ENCODE measurements at places on chromosomes 3 and 15.

DNA sequence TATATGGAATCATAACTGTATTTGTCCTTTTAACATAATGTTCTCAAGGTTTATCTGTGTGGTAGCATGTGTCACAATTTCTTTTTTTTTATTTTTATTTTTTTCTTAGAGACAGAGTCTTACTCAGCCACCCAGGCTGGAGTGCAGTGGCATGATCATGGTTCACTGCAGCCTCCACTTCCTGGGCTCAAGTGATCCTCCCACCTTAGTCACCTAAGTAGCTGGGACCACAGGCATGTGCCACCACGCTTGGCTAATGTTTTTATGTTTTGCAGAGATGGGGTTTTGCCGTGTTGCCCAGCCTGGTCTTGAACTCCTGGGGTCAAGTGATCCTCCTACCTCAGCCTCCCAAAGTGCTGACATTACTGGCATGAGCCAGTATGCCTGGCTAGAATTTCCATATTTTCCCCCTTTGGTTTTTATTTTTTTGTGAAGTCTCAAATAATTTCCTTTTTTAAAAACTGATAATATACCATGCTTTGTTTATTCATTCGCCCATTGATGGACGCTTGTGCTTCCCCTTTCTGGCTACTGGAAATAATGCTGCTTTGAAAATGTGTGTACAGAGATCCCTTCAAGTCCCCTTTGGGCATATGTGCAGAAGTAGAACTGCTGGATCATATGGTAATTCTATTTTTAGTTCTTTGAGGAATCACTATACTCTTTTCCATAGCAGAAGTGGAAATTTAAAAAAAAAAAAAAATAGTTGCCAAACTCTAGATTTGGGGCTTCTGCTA lies 28.4 kb downstream of the TMEM40 start:
- DNase-seq = peak; percentile 60

DNA sequence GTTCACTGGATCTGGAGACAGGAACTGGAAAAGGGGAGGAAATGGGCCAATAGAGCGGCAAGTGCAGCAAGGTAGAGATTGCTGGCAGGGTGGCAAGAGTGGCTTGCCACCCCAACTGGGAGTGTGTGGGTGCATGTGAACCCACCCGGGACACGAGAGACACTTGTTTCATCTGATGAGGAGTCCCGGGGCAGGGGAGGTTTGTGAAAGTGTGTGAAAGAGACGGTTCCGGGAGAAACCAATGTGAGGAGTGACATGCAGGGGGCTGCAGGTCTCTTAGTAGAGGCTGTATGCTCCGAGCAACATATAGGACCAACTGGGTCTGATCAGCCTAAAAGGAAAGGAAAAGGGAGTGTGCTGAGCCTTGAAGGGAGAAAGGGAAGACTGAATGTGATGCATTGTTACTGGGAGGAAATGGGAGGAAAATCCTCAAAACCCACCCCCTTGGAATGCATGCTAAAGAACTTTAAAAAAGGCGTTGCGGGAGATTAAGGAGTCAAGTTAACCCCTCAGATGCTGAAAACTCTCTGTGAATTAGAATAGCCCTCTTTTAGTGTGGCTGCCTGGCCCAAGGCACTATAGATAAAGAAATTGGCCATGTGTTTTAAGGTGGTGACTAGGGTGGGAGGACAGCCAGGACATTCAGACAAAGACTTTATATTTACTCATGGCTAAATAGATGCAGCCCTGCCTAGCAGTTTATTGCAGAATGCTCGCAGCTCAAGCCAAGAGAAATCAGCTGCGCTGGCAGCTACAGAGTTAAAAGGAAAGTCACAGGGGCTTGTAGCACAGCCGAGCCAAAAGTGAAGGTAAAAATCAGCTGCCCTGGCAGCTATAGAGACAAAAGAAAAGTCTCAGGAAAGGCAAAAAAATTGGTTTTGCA lies 9.1 kb upstream of the SLC9C1 start:
- DNase-seq = no peak

DNA sequence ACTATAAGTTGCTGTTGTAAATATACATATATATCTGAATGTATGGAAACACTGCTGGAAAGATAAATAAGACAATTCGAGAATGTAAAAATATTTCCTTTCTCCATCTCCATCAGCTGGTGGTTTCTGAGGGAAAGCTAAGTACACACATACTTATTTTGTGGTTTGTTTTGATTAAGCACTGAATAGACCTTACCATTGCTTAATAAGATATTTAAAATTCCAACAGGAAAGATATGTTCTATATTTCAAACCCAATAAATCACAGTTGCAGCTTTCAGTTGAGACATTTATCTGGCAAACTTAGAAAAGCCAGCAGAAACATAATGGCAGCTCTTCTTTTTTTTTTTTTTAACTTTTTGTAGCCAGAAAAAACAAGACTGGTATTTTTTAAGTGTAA lies 160.4 kb downstream of the VGLL3 start:
- DNase-seq = no peak

DNA sequence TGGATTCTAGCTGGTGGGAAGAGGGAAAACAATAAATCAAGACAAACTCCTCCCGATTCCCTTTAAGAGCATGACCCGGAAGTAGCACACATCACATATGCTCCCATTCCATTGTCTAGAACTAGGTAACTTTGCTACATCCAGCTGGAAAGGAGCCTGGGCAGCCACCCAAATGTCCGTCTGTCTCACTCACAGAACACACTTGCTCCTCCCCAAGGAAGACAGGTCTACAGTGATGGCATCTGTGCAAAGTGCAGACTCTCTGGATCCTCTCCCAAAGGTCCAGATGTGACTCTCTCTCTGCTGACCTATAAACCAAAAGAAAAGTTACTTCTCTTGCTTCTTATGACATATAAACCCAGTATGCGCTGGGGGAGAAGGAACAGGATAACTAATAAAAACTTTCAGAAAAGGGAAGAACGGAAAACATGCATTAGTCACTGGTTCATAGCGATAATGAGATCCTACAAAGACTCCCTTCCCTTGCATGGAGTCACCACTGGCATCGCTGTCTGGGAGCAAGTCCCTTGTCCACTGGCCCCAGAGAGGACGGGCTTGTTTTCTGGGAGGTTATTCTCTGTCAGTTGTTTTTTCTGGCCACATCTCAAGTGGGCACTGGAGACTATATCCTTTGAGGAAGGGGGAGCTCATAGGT lies 29.8 kb upstream of the EPHB3 start:
- peak; percentile 79 for DNase-seq

- no peak for DNase-seq
These were observed 44.4 kb downstream of the EPHB1 start for GRCh38 chr3:134839422-134839821.

- peak; percentile 64 for DNase-seq
These were observed 12.7 kb upstream of the LMCD1 start for GRCh38 chr3:8488877-8489276.

DNA sequence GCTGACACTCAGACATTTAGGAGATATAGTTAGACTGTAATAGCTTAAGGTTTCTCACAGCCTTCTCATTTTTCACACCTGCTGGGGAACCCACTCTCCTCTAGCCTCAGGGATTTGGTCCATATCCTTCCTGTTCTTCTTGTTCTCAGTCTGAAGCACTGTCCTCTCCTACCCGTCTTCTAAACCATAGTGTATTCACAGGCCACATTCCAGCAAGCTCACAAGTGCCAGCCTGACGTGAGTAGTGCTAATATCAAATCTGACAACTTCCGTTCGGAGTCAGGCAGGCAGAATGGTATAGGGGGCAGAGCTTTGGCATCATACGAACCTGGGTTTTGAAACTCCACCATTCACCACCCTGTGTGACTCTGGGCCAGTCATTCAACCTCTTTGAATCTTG lies 6.9 kb upstream of the CA12 start:
- no peak for DNase-seq

DNA sequence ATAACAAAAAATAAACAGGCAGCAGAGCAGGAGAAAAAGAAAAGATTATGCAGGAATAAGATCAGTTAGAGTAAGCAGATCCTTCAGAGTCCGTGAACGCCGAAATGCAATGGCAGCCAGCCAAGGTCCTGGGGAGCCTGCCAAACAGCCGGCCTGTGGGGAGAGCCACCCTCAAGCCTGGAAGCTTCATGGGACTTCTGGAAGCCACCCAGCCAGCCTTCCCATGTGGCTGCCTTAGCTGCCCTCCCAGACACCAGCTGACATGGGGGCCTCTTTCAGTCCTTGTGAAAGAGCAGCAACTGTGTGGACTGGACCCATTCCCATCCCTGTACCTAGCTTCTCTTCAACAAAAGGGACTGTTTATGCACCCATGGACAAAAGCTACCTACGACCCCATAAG lies 64.9 kb upstream of the RAD18 start:
- DNase-seq = no peak

DNA sequence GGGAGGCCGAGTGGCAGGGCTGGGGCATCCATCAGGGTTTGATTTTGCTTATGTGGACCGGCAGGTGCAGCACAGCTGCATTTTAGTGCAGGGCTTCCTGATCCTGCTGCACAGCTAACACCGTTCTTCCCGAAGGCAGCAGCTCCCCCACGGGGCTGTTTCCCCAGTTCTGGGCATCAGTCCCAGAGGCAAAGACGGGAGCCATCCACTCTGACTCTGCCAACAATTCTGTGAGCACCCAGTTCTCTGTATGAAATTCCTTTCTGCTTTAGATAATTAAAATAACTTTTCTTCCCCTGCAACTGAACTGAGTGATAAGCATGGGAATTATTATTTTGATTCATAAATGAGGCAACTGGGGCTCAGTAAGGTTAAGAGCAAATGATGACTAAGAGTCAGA lies 262.9 kb upstream of the ATP10A start:
- no peak for DNase-seq

GRCh38 chr15:65805019-65805745 lies 13.1 kb upstream of the DENND4A start:
- no peak for DNase-seq

DNA sequence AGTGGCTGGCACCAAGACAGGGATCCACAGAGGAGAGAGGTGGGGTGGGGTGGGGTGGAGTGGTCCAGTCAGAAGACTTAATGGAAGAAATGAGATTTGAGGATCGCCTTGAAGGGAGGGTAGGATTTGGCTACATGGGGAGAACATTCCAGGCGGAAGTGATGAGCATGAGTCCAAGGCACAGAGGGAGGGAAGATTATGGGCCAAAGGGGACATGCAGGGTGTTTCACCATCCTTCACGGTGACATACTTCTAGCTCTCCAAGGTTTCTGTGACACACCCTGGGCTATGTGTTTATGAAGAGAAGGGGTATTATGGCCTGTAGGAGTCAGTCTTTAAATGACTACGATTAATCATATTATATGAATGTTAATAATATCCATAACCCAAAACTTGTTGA lies 7.7 kb upstream of the FBN1 start:
- DNase-seq = no peak

DNA sequence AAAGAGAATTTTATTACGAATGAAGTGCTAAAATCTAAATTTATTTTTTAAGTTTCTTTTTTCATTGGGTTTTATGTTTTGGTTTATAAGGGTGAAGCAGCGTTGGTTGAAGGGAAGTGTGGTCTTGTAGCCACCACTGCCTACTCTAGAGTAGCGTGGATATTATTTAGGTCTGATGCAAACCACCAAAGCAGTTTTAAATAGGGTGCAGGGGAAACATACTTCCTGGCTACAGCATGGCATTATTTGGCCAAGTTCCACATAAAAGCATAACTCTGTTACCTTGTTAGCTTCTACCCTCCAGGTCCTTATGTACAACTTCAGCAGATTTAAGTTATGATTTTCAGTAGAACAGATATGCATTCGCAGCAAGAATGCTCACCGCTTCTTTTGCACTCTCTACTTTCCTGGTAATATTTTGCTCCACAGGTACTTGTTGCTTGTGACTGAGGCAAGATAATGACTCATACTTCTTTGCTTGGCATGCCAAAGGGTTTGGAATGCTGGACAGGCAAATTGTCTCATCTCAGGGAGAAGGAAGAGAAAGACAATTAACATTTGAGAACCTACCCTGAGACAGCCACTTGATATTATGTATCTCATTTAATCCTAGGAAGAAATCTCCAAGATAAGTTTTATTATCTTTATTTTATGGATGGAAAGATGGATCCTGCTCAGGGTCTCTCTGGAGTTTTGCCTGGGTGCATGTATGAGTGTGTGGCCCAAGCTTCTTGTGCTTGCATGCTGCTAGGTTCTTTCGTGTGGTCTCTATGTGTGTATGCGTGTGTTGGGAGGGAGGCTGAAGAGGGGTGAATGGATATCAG lies 5.4 kb downstream of the TGFBR2 start:
- no peak for DNase-seq

DNA sequence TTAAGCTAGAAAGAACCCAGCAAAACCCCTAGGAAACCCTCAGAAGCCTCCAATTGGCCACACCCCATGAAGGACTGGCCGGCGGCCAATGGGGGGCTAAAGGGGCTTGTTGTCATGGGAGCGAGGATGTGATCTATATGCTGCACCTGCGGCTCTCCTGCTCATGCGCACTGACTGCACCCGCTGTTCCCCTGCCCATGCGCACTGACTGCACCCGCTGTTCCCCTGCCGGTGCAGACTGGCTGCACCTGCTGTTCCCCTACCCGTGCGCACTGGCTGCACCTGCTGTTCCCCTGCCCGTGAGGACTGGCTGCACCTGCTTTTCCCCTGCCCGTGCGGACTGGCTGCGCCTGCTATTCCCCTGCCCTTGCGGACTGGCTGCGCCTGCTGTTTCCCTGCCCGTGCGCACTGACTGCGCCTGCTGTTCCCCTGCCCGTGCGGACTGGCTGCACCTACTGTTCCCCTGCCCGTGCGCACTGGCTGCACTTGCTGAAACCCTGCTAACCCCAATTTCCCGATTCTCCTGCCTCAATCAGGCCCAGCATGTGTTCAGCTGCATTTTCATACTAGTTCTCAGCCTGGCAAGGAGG lies 16.8 kb upstream of the MCCC1 start:
- DNase-seq = no peak

GRCh38 chr3:178743297-178743696 lies 207.1 kb downstream of the KCNMB2 start:
- DNase-seq = no peak

DNA sequence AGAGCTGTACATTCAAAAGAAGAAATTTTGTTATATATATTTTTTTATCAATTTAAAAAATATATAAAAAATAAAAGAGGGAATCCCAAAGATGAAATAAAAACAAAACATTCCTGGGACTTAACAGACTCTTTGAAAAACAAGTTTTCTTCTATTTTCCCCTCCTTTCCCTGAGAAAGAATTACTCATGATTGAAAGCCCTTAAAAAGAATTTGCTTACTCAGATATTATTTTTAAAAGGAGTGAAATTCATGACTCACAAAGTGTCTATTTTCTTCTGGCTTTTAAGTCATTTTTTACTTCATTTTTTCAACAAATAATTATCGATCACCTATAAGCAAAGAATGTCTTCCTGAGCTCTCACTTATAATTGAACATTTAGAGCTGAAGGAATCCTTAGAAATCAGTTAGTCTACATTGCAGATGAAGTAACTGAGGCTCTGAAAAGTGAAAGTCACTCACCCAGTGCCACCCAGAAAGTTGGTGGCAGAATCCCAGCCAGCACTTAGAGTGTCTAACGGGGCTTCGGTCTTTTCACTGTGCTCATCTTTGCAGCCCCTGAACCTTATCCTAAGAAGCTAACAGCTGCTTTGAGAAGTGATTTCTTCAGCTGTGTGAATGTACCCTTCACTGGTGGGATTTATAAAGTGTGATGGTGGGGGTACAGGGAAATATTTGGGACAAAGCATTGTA lies 42.5 kb upstream of the NUDT16 start:
- DNase-seq = peak; percentile 14

All from suppressor macrophage treated with lipopolysaccharide for 1 hour (primary cell).